ENCODE measurements at places on chromosomes 7 and 10.

DNA sequence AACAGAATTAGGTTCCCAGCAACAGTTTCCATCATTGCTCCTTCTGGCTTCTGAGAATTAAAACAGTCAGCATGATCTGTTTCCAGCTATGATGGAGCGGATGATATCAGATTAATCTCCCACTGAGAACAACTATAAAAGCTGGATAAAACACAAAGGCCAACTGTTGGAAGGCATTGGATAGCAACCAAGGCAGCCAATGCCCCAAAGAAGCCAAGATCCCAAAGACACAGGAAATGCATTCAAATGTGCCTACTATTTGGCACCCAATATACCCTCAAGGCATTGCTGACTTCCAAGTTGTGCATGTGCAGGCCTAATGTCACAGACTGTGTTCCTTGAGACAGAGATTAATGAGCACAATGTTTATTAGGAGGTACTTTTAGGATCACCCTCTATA, 259.3 kb downstream of the ARHGAP12 start:
- no peak for DNase-seq

- peak; percentile 68 for DNase-seq
Measured at GRCh38 chr10:70508912-70509756, 30.6 kb downstream of the PALD1 start.

- no peak for DNase-seq
Measured at GRCh38 chr7:141225916-141226618, 152.2 kb downstream of the TMEM178B start.

GRCh38 chr7:75038508-75038907, 35.1 kb downstream of the RCC1L start:
- DNase-seq, result no peak

GRCh38 chr7:69951458-69951857, 353.2 kb downstream of the AUTS2 start:
- DNase-seq, result no peak

- DNase-seq, result no peak
Measured at GRCh38 chr7:138832966-138833365, 35.0 kb upstream of the ATP6V0A4 start.

GRCh38 chr10:23370106-23370505, 25.5 kb upstream of the C10orf67 start:
- DNase-seq, result no peak

GRCh38 chr10:73771722-73772280, 10.0 kb upstream of the CHCHD1 start:
- DNase-seq, result peak; percentile 95

GRCh38 chr7:102009628-102010027, 192.2 kb downstream of the CUX1 start:
- no peak for DNase-seq

DNA sequence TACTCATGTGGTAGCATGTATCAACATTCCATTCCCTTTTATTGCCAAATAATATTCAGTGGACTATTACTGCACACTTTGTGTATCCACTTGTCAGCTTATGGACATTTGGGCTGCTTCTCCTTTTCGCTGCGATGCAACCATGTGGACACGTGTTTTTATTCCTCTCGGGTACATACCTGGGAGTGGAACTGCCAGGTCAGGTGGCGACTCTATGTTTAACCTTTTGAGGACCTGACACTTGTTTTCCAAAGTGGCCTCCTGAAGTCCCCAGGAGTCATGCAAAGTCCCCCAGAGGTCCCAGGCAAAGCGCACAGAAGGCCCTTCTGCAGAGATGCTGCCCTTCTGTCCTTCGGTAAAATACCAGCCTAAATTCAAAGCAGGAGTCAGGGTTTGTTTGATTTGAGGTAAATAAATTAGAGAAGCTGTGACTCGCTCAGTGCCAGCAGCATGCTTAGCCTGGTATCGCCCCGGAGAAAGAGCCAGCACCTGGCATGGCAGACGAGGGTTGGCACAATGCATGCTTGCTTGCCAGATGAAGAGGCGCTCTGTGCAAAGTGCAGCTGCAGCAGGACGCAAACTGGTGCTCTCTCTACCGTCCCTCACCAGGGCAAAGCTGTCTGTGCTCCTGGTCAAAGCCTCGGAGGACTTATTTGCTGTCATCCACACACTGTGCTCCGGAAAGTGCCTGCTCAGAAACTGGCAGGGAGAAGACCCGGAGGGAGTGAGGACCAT, 37.8 kb downstream of the HIPK2 start:
- no peak for DNase-seq

DNA sequence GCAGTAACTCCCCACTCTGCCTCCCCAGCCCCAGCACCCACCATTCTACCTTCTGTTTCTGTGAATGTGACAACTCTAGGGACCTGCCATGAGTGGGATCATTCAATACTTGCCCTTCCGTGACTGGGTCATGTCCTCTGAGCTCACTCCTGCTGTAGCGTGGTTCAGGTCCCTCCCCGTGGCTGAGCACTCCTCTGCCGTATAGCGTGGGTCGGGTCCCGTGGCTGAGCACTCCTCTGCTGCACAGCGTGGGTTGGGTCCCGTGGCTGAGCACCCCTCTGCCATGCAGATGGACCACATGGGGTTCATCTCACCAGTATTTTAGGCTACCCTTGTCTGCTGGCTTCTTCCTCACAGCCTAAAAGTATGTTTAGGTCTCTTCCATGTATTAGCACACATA, 43.0 kb downstream of the INSIG1 start:
- no peak for DNase-seq

GRCh38 chr10:124071141-124071540, 22.3 kb downstream of the CHST15 start:
- no peak for DNase-seq

- no peak for DNase-seq
Measured at GRCh38 chr7:73833251-73833919, 2.6 kb downstream of the CLDN4 start.

- no peak for DNase-seq
Measured at GRCh38 chr10:88791924-88792323, 10.6 kb upstream of the LIPM start.

DNA sequence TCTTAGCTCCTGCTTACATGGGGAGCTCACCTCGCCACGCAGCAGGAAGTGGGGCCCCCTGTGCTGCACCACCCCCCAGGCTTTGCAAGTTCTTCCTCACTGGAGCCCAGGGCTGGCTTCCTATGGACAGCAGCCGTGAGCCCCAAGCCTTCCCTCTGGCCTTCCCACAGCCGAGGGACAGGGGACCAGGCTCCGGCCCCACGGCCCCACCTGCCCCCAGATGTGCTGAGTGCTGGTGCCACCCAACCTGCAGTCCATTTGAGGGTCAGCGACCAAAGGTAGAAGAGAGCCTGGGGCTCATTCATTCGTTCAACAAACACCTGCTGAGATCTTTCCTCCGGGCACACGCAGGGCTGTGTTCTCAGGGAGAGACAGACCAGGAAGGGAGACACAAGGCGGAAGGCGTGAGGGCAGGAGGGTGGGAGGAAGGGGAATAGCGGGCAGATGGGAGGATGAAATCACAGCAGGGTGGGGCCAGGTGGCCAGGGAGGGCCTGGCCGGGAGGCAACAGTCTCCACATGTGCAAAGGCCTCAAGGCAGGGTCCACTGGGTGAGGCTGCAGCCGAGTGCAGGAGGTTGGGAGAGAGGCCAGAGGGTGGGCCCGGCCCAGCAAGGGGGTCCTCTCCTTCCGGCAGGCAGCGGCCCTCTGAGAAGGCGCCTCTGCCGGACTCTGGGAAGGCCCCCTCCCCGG, 100.1 kb downstream of the FOXL3 start:
- DNase-seq, result no peak

GRCh38 chr7:33237036-33237435, 107.7 kb downstream of the BBS9 start:
- no peak for DNase-seq

DNA sequence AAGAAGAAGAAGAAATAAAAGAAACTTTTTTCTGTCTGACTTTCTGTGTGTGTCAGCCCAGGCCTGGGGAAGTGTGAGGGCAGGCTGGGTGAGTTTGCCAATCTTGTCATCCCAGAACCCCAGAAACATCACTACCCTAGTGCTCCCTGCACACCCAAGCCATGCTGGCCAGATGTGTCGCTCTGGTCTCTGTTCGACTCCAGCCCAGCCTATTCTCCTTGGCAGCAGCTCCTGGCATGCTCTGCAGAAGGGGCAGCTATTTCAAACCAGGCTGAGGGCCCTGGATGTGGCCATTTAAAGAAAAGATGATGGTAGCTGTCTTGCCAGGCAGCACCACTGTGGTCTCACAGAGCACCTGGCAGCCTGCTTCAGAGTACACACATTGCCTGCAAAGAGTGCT, 334.1 kb downstream of the RPS24 start:
- DNase-seq, result no peak

- DNase-seq, result no peak
Measured at GRCh38 chr10:125213541-125214282, 53.3 kb upstream of the CTBP2 start.

DNA sequence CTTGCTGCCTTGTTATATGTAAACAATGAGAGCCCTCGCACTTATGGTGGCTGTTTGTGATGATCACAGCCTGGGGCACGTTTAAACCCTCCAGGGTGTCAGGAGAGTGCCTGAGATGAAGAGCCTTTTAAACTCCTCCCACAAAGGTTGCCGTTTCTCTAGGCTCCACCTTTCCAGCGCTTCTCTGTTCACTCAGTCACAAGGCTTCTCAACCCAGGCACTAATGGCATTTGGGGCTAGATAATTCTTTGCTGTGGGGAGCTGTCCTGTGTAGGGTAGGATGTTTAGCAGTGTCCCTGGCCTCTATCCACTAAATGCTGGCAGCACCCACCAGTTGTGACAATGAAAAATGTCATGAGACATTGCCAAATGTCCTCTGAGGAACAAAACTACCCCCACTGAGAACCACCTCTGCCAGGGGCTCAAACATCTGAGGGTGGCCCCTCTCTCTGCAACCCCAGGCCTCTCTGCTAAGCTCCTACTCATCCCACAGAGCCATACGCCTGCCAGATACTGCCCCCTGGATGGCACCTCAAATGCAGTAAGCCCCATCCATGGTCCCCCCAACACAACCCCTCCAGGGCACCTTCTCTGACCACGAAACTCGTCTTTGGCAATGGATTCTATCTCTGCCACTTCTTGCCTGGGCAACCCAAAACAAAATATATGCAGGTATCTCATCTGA, 144.3 kb upstream of the ZMIZ1 start:
- DNase-seq, result no peak

- DNase-seq, result no peak
Measured at GRCh38 chr7:155508376-155509358, 37.7 kb downstream of the CNPY1 start.

DNA sequence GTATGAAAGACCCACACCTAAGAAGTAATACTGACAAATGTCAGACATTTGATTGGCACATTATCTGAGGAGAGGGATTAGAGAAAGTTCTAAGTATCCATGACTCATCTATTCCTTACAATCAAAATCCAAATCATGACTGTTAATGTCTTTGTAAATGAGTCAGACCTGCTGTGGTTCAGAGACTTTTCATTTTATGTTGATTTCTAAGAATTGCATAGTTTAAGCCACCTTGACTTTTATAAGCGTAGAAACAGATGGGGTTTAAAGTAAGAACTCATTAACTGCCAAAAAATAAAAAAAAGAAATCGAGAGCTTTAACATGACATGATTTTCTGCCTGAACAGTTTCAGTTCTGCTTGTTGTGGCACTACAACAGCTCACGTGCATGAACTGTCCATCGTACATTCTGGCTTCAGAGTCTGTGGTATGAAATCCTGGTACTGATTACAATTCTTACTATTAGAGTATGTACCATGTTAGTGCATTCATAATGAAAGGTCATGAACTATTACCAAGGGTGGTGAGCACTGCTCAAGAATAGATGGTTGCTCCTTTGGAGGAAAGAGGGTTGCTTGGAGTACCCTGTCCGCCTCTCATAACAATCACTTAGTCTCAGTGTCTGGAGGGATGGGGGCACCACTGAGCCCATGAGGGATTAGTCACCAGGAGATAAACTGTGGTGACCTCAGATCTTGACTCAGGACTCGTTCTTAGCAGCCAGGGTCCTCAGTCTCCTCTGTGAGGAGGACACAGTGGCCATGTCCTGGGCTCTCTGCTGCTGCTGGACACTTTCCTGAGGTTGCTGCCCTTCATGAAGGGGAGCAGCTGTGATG, 42.2 kb downstream of the ACSM6 start:
- peak; percentile 30 for DNase-seq

- DNase-seq, result peak; percentile 77
Measured at GRCh38 chr7:101953248-101953819, 135.9 kb downstream of the CUX1 start.

- DNase-seq, result no peak
Measured at GRCh38 chr7:114956702-114957101, 34.8 kb downstream of the MDFIC start.

GRCh38 chr10:75334720-75335119, 66.8 kb downstream of the ZNF503 start:
- no peak for DNase-seq

DNA sequence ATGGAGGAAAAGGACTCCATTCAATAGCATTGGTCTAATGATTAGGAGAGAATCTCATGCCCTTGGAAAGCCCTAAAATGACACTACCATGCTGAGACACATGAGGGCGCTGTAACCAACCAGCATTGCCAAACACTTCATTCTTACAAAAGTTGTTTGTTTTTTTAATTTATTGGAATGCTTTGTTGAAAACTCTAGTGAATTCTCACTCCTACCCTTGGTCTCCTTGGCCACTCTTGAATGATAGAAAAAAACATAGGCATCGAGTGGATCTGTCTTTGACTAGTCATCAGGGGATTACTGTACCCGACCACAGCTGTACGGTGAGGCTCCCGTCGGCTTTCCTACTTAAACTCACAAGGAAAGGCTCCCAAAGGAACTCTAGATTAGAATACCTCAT, 29.3 kb upstream of the ADD3 start:
- peak; percentile 85 for DNase-seq

DNA sequence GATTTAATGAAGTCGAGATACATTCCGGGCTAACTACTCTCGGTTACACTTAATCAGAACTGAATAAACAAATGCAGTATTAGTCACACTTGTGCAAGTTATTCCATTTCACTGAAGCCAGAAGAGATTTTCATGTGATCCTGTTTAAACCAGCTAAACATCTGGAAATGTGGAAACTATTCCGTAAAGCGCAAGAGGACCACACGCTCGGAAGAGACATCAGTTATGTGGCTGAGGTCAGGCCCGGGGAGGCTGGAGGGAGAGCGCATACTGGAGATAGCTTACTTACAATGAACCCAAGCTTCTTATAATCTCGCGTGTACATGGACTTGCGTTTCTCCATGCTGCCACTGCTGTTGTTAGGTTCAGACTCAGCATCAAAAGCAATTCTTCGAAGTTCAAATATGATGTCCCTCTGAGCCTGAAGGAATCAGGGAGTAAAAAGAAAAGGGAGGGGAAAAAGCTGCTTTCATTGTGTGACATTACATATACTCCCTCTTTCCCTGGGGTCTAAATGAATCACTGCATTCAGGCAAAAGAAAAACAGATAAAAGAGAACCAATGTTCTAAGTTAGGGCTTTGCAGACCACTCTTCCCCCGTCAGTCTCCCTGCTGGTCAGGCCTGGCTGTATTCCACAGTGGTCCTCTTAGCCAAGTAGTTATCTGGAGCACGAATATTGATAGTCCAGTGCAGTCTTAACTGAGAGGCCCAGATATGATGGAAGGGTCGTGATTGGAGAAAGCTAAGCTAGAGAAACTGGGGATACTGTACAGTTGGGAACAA, 237.4 kb downstream of the ELMO1 start:
- DNase-seq, result peak; percentile 71

Measured in foreskin fibroblast (primary cell).